ENCODE measurements at places on chromosomes 5 and 9.

- no peak for DNase-seq
These were observed 220.0 kb downstream of the TSSK1B start for GRCh38 chr5:113214606-113215323.

GRCh38 chr5:179243333-179243732 lies 101.9 kb downstream of the ADAMTS2 start:
- DNase-seq = no peak

GRCh38 chr5:100551183-100551582 lies 16.0 kb downstream of the FAM174A start:
- no peak for DNase-seq

DNA sequence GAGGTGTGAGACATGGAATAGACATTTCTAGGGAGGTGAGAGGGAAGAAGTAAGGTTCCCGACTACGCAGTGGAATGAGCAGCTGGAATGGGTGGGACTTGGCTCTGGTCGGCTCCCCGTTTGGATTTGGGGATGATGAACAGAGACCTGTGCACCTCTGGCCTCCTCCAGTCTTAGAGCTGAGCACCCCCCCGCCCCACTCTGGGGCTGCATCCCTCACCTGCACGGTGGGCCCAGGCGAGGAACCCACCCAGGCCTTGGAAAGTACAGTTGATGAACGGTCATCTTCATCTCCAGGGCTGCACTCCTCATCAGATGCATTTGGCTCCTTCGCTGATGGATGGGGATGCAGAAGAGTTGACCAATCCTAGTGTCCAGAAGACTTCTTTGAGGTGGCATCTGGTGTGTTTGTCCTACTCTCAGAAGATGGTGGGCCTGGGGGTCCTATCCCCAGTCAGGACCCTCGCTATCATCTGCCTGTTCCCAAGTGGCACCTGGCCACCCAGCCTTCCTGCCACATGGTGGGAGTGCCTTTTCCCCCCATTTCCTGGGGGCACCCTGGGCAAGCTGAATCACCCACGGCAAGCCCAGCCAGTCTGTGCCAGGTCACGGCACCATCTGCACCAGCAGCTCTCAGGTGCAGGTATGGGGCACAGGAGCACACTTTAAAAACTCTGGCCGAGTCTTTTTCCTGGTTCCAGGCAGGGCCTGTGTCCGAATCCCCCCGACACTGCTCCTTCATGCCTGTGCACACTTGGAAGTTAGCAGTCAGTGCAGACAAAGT lies 70.5 kb downstream of the GTF3C4 start:
- no peak for DNase-seq

DNA sequence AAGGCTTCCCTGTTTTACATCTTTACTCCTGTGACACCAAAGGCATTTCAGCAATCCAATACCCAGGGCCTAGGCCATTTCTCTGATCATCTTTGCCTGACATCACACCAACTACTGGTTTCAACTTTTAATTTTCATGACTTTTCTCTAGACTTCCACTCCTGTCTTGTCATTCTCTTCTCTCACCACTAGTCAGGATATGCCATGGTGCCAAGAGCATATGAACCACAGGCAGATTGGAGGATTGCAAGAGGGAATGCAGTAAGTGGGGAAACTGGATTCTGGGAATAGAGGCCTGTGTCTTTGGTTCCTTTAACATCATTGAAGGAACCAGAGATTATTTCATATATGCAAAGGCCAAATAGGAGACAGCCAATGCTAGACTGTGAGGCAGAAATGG lies 69.3 kb downstream of the ANKRD31 start:
- DNase-seq = no peak

- DNase-seq = no peak
These were observed 2.8 kb downstream of the CAMK2A start for GRCh38 chr5:150286820-150287219.

DNA sequence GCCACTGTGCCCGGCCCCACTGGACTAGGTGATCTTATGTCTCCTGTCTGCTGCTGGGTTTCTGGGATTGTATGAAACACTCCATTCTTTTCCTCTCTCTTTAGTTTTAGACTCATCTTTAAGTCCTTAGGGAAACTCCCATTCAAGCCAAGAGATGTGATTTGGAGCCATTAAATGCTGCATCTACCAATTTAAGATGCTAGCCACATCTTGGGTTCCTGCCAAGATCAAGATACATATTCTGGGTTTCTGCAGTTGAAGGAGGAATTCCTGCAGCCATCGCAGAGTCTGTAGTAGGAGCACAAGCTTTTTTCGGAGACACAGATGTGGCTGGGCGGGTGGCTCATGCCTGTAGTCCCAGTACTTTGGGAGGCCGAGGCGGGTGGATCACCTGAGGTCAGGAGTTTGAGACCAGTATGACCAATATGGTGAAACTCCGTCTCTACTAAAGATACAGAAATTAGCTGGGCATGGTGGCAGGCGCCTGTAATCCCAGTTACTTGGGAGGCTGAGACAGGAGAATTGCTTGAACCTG lies 23.2 kb downstream of the STXBP1 start:
- DNase-seq = no peak

Measured in stimulated activated CD4-positive, alpha-beta T cell treated with anti-CD3 and anti-CD28 coated beads, TNF-alpha, amount 100 ng/mL, for 1 hour (primary cell).